Naive thymus-derived CD4-positive, alpha-beta T cell (primary cell): ENCODE measurements at places on chromosomes 4 and X. TPM values are rescaled to one million over a fixed set of nuclear protein-coding genes. Genes with fewer than 3 reads are reported as not detected.

GRCh38 chr4:153639833-153640802, 44.0 kb upstream of the TLR2 start:
- DNase-seq = no peak

DNA sequence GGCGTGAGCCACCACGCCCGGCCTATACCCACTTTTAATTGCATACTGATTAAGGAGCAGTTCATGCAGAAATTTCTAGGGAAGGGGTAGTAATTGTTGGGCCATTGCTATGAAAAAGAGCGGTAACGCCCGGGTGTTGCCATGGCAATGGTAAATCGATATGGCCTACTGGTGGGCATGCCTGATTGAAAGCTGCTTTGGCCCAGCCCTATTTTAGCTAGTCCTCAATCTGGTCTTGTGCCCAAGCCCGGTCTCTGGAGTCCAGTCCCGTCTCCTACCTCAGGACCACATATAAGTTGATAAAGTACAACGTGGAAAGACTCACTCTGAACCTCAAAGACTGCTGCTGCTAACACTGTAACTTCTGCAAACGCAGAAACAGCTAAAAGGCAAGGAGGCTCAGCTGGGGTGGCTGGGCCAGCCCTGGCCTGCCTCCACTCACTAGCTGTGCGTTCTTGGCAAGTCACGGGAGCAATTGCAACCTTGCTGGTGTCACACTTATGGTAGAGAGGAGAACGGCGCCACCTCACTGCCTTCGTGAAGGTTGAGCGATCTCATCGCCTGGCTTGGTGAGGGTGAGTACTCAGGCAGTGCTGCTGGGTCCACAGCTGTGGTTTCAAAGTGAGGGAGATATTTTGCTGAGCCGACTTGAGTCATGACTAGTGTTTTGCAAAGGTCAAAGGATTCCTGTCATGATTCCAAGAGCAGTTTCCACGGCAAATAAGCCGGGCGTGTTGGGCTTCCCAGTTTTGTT, 57.0 kb upstream of the GRPEL1 start:
- no peak for DNase-seq

GRCh38 chrX:15499976-15500375, 631 bp upstream of the BMX start:
- DNase-seq = no peak

DNA sequence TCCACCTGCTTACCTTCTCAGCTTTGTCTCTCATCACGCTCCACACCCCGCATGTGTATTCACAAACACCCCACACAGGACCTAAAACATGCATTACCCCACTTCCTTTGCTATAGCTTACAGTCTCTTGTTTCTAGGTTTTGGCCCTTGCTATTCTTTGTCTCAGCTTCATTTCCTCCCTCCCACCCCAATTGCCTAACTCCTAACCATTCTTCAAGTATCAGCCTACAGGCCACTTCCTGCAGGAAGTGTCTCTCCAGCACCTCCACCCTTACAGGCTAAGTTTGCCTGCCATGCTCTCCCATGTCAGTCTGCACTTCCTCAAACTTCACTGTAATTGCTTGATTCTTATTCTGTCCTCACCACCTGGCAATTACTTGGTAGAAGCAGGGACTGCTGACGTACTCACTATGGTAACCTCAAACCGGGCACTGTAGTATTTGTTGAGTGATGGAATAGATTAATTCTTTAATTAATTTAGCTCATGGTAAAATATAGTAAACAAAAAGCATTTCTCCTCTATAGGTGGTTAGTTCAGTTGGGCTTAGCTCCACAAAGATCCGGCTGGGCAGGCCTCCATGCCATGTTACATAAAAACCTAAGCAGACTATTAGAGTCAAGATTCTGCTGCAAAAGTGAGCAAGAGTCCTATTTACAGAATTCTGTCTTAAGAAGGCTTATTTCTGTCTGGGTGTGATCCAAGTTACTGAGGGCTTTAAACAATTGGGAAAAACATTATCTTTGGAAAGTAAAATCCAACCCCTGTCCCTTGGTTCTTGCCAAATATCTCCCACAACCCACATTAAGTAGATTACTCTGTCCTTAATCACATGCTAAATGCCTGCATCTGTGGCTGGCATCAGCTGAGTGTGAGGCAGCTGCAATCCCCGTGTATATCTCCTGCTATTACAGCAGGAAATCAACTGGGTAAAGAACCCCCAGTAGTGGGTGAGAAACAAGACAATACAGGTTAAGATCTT, 124.7 kb upstream of the CPEB2 start:
- peak; percentile 5 for DNase-seq

DNA sequence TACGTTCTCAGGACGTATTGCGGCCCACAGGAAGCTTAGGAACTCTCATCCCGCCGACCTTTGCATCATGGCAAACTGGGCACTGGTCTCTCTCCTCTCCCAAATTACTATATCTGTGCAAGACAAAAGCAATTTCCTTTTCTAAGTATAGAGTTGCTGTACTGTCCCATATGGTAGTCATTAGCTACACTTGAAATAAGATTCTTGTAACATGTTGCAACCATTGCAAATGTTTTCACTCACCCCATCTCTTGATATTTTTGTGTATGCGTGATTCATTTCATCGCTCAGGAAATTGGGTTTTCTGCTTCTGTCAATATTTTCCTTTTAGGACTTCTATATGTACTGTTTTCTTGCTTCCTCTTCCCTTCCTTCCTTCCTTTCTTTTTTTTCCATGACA, 15.7 kb downstream of the ARMCX6 start:
- no peak for DNase-seq

DNA sequence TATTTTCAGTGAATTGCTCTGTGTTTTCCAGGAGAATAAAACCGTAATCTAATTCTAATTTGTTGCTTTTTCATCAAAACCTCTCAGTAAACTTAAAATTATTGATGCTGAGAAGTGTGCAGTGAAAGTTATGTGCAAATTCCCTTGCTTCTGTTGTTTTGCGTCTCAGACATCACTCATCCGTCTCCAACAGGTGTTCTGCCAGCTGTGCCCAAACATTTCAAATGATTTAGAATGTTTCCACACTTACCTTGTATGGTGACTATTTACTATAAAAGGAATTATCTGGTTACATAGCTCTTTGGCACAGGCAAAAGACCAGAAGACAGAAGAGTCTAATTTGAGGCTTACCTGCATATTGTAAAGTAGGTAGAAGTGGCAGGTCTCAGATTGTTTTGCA, 184.0 kb downstream of the BMPR1B start:
- no peak for DNase-seq

The WDR13 gene
- total RNA-seq = 66.9 TPM

The SOWAHD gene
- total RNA-seq = 2.8 TPM

The EDA2R gene
- 5.1 and 5.8 TPM in 2 replicates for total RNA-seq

The ARMCX1 gene
- total RNA-seq = 0.10 and 0.17 TPM in 2 replicates
